ENCODE measurements at places on chromosomes 6 and 20. TPM values are rescaled to one million over a fixed set of nuclear protein-coding genes. Genes with fewer than 3 reads are reported as not detected.

BPIFB1 gene
- total RNA-seq, result not detected

- no peak for DNase-seq
Measured at GRCh38 chr6:169539176-169539897, 162.5 kb downstream of the WDR27 start.

GRCh38 chr20:1702855-1703254 is 45.3 kb upstream of the SIRPG start:
- DNase-seq, result no peak

DNA sequence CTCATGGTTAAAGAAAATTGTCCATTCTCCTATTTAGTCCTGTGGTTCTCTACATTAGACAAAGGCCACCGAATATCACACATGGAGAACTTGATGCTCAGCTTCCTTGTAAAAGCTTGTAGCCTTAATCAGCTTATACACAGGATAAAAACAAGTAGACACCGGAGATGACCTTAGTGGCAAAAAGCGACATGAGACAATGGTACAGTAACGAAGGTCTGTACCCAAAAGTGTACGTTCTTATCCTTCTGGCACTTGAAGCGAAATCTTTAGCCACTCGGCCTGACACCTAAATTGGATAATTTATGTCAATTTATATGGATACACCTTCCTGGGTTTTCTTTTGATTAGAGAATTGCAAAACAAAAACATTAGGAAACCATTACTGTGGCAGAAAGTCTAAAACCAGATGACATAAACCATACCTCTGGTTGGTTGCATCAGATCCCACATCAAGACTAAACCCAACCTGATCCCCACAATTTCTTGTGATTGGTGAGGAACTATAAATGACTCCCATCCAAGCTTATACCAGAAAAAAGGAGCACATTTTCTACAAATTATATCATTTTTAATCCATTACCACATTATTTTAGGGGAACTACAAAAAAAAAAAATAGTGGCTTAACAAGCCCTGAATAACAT is 6.1 kb downstream of the RBM39 start:
- DNase-seq, result no peak

- DNase-seq, result no peak
Measured at GRCh38 chr6:147639279-147639678, 130.8 kb downstream of the SAMD5 start.
